Activated CD4-positive, alpha-beta T cell treated with anti-CD3 and anti-CD28 coated beads, Interleukin-2, amount 50 U/mL, for 1 hour (primary cell): ENCODE measurements at places on chromosomes 6 and 20.

GRCh38 chr20:23032056-23032749 lies 2.9 kb upstream of the SSTR4 start:
- no peak for DNase-seq

- DNase-seq: no peak
Observed at GRCh38 chr20:57147185-57147584, 119.3 kb downstream of the BMP7 start.

- DNase-seq: no peak
Observed at GRCh38 chr6:97669191-97670031, 386.4 kb upstream of the MMS22L start.

DNA sequence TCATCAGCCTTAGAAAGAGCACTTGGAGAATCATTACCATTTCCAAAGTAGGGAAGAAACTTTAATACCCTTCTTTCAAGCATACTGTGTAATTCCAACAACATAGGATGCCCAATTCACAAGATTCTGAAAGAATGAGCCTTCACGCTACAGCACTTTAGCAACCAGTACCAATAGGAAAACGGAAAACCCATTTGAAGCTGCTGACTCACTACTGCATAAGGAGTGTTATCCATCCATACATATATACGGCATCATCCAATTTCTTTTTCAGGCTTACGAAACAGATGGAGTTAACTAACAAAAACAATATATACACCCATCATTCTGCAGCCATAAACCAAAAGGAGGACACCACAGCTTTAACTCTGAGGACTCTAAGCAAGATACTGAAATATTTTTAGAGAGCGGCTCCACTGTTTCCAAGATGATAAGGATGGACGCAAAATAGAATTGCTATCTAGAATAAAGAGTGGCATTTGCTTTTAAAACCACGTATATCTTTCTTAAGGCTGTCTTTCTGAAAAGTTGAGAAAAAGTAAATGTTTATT lies 24.9 kb downstream of the FYN start:
- no peak for DNase-seq

DNA sequence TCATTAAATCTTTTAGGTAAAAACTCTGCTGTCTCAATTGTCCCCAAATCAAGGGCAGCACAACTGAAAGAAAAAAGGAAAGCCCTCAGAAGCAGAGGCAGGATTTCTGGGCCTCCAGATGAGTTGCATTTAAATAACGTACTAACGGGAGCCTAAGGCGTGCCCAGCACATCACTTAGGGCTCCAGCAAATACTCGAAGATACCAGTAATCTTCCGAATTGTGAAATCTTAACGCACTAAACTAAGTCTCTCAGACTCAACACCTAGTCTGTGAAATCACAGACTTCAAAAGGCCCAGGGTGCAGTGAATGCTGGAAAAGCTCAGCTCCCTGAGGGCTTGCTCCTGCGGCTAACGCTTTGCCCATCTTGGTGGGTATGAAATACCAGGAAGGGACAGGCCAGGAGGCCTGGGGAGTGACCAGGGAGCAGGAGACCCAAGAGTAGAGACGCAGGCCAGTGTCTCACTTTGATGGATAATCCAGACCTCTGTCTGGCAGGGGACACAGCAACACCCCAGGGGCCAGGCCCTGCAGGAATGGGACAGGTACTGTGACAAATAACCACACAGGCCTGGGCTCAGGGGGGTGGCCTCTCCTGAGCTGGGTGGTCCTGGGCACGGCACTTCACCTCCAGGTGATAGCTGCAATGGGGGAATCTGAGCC lies 36.4 kb downstream of the RRBP1 start:
- DNase-seq: no peak

DNA sequence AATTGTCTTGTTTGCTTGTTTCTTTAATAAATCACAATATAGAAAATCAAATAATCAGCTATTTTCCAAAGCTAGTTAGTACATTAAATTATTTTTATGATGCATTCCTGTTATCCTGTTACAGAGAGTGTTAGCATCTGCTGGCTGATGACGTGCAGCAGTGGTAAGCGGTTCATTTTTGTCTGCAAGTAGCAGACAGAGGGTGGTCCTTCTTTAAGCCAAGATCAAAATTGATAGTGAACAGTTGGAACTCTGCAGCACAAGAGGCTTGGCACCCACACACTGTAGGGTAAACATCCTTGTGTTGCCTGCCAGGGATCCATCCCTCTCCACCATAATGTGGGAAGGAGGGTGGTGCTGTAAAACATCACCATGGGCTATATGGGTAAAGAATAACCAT lies 158.3 kb downstream of the FRK start:
- DNase-seq: no peak

DNA sequence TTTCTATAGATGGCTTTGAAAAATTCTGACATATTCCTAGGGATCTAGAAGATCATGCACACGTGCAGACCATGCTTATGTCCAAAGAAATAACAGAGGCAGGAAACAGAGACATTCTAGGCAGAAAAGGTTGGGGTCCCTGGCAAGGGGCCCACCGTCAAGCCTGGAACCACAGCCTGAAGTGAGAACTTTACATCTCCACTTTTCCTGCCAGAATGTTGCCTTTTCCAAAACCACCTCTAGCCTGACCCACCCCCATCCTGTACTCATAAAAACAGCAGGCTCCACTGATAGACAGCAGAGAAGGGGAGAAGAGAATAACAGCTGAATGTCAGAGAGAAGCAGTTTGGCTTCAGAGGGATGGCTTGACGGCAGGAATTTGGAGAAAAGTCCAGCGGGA lies 257.3 kb upstream of the NT5E start:
- DNase-seq: no peak

DNA sequence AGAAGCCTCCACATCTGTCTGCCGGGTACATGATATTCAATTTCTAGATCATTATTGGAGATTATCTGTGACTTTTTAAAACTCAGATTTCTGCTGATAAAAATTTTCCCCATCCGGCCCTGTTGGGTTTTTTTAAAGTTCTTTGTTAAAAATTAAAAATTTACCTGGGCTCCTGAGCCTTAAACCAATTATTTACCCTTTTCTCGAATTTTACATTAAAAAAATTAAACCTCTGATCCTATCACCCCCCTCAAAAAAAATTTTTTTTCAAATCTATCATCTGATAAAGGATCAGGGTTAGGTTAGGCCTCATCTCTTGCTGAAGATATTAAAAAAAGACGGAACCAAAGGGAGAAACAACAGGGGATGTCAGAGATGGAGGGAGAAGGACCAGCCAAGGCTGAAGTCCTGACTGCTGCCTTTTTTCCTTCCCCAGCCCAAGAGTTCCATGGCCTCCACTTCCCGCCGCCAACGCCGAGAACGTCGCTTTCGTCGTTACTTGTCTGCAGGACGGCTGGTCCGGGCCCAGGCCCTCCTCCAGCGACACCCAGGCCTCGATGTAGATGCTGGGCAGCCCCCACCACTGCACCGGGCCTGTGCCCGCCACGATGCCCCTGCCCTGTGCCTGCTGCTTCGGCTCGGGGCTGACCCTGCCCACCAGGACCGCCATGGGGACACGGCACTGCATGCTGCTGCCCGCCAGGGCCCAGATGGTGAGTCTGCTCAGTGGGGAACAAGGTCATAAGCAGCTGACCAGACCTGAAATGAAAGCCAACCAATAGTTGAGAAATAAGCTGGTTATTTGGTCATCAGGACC lies 527 bp downstream of the NFKBIL1 start:
- no peak for DNase-seq

DNA sequence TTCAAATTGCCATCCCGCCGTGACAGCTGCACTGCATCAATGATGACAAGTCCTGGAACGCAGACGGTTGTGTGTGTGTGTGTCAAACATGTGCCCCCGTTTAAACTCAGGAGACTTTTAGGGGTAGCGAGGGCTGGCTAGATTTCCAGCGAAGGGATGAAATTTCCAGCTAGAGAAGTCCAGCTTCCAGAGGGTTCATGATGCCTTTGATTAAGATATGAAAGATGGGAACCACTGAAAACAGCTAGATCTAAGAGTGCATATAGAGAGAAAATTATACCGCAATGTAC lies 644 bp downstream of the KIZ start:
- no peak for DNase-seq

DNA sequence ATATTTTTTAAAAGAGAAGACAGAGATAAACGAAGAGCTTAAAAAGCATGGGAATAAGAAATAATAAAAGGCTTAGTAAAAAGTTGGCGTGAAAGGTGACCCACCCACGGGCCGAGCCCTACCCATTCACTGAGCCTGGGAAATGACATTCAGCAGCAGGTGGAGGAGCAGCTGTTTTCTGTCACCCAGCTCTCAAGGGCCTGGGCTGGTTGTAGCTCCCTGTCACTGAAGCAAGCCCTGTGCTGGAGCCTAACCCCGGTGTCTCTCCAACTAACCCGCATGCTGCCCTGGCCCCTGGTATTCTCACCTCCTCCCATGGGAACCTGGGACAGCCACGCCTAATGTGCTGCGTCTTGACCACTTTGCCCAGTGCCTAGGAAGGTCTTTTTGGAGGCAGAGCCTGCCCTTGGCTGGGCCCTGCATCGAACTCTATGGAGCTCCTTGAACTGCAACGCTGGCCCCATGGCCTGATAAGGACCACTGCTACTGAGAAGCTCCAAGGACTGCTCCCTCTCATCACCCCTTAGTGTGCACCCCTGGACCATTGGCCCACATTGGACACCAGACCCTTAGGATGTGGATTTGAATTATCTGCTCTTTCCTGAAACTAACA lies 68.8 kb upstream of the IYD start:
- DNase-seq: no peak

GRCh38 chr6:107555449-107555848 lies 65.5 kb downstream of the SOBP start:
- DNase-seq: no peak

DNA sequence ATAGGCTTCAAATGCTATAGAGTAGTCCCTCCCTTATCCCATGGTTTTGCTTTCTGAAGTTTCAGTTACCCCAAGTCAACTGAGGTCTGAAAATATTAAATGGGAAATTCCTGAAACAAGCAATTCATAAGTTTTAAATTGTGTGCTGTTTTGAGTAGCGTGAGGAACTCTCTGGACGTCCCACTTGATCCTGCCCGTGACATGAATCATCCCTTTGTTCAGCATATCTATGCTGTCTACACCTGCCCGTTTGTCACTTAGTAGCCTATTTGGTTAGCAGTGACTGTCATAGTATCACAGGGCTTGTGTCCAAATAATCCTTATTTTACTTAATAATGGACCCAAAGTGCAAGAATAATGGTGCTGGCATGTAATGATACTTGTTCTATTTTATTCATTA lies 5.0 kb downstream of the PCMT1 start:
- DNase-seq: no peak

- DNase-seq: no peak
Observed at GRCh38 chr20:19212469-19212815, at the start of gene SLC24A3. TSS of gene SLC24A3 (plus strand) at chr20:19212642.

GRCh38 chr20:56181583-56181982 lies 66.9 kb upstream of the MC3R start:
- DNase-seq: no peak

DNA sequence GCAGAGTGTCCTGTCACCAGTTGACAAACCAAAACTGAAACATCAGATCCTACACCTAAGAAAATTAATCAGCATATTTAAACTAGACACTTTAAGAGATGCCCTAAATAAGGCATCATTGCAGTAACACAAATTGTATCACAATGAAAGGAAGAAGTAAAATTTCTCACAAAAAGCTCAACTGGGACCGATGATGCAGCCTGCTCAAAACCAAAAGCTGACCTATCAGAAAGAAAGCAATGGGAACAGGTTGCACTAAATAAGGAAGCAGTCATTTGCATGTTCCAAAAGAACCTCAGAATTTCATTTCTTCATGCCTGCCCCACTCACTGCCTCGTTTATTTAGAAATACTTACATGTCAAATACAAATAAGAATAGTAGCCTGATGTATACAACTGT lies 12.1 kb downstream of the HIVEP2 start:
- no peak for DNase-seq

- no peak for DNase-seq
Observed at GRCh38 chr6:152600022-152600421, 37.1 kb downstream of the SYNE1 start.

DNA sequence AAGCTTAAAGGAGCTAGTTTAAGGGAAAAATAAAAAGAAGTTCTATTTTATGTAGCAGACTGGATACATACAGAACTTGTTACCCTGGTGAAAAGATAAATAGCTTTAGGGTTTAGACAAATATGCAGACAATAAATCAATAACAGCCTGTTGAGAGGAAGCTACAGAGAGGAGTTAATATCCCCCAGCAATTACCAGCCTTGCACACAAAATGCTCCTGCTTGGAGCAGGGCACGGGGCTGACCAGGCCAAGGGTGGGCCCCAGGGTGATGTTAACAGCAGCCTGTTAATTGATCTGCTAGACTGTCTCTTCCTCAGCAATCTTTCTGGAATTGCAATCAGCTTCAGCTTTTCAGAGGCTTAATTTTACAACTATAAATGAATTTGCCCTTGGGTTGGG lies 125.1 kb upstream of the SOX4 start:
- no peak for DNase-seq

GRCh38 chr6:112223070-112223861 lies 31.1 kb downstream of the LAMA4 start:
- DNase-seq: no peak

DNA sequence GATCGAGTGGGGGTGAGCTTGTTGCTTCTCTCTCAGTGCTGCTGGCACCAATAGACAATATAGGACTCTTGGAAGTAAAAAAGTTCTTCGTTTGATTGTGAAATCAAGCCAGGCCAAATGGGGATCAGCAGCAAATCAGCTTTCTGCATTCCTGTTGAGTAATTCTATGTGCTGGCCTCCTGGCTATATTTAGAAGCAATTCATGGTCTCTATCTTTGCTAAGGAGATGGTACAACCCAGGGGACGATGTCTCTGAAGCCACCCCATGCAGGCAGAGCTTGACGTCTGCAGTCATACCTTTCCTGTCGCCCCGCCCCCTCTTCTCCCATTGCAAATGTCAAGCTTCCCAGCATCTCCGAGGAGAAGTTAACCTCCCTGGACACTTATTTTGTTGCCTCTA lies 199.1 kb downstream of the SCP2D1 start:
- no peak for DNase-seq

DNA sequence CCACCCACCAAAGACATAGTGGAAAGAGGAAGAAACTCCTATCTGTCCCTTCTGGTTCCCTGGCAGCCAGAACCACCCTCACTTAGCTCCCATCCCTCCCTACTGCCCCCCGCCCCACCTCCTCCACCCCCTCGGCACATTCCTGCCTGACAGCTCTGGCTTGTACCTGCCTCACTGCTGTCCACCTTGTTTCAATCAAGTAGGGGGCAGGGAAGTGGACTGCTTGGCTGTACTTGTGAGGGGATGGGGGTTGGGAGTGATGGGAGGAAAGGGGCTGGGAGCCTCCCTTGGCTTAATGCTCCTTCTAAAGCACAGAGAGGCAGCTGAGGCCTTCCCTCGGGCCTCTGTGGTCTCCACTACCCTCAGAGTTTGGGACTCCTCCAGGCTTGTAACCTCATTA lies 22.1 kb upstream of the ZNF76 start:
- DNase-seq: no peak

- no peak for DNase-seq
Observed at GRCh38 chr6:139376017-139376330, 1.5 kb upstream of the CITED2 start.
